ENCODE measurements at places on chromosomes 7 and 10.

- DNase-seq = no peak
Measured at GRCh38 chr10:116056445-116057293, 216.3 kb downstream of the GFRA1 start.

DNA sequence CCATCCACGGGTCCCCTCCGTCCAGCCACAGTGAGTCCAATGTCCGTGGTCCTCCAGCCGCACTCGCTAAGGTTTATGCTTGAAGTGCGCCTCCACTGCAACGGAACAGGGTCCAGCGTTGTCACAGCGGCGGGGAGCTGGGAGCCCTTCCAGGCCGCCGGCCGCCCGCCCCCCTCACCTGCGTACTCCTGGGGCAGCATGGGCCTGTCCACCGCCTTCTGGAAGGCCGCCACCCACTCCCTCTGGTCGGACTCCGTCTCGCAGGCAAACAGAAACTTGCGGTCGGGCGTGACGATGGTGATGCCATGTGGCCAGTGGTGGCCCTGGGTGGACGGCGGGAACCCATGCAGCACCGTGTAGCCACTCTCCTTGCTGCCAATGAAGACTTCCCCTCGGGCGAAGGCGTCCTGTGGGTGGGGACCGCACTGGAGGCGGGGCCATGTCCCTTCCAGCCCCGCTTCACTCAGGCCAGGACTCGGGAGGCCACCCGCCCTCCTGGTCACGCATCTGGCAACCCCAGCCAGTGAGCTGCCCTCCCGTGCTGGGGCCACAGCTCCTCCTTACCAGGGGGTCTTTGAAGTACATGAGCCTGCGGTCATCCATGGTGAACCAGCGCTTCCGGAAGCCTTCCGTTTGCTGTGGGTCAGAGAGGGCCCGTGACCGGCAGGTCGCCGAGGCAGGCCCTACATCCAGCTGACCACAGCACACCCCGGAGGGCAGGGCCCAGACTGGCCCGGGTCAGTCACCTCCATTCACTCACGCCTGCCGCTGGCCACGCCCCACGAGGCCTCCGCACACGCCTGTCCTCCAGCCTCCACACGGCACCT, 22.7 kb downstream of the GET4 start:
- DNase-seq = no peak

- DNase-seq = no peak
Measured at GRCh38 chr7:55118426-55118825, 99.6 kb downstream of the EGFR start.

- DNase-seq = no peak
Measured at GRCh38 chr7:51680594-51681399, 364.2 kb upstream of the COBL start.

- no peak for DNase-seq
Measured at GRCh38 chr7:16951483-16952080, 69.8 kb upstream of the AGR3 start.

DNA sequence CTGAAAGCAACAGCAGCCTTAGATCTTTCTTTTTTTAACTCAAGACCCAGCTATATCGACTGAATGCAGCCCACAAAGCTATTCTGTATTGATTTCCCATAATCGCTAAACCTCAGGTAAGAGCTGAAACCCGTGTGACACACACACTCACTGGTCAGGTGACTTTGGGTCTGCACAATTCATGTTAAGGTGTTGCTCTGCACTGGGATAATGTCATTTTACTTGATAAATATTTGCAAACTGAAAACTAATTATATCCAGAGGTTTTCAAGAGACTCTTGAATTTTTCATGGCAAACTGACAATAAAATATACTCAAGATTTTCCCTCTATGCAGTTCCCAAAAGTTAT, 33.1 kb downstream of the SCRN1 start:
- DNase-seq = no peak

DNA sequence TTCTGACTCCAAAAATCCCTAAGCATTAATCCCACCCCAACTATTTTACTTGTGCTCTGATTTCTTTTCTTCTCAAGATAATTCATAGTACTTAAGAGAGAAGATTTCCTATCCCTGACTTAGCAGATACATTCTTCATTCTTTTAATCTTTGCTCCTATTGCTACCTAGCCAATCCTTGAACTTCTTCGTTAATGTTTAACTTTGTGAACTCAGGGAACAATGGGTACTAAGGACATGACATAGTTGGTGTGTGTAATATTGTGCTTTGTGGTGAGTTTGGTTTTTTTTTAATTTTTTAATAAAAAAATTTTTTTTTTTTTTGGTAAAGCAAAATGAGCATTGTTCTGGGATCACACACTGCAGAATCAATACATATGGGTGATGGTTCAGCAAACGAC, 166.2 kb downstream of the CHCHD3 start:
- DNase-seq = no peak

DNA sequence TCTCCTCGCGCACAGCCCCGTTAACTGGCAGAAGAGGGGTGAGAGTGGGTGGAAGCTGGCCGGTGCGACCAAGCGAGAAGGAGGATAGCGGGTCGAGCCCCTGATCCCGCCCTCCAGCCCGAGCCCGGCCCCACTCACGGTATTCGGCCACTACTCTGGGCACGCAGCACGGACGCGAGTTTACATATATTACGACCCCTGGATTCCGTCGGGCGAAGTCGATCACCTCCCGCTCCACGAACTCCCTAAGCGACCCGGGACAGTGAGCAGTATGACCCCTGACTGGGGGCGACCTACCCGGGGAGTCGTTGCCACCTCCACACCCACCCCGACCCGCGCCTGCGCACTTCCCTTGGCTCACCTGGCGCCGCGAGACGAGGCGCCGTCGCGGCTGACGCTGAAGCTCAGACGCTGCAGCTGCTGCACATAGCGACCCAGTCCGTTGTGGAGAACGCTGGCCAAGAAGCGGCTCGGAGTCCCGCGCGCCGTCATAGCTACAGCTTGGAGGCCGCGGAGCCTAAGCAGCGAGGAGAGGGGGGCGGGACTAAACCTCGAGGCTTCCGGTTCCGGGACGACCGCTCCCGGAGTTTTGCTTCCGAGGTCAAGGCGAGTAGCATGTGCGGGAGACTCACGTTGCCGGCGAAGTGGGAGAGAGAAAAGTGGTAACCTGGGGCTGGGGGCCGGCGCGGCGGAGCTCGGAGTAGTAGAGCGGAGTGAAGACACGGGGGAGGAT, at the start of the genes MRPL43 and TWNK:
Gene MRPL43 (minus strand): TSS at position 546 of the 733 bp plus-strand sequence. CDS start 54 bp downstream, at position 492.
Gene TWNK (plus strand): TSS at position 592 of the 733 bp plus-strand sequence. CDS start 668 bp downstream, outside the sequence.
- peak; percentile 77 for DNase-seq

GRCh38 chr7:85890244-85890811, 703.5 kb upstream of the SEMA3D start:
- DNase-seq = peak; percentile 45

DNA sequence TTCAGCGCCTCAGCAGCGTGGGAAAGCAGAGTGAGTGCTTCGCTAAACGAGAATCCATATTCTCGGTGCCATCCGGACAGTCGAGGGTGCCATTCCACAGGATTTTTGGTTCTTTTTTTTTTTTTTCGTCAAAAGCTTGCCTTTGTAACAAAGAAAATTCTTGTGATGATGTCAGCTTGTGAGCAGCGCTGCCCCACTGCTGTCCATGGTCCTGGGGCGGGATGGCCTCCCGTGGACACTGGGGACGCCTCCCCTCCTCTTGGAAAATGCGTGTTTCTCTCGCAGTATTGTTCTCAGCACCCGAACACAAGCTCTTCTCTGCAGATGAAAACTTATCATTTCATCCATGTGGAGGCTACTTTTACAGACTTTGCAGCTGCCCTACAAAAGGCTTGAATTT, 477.4 kb downstream of the TCERG1L start:
- DNase-seq = no peak

DNA sequence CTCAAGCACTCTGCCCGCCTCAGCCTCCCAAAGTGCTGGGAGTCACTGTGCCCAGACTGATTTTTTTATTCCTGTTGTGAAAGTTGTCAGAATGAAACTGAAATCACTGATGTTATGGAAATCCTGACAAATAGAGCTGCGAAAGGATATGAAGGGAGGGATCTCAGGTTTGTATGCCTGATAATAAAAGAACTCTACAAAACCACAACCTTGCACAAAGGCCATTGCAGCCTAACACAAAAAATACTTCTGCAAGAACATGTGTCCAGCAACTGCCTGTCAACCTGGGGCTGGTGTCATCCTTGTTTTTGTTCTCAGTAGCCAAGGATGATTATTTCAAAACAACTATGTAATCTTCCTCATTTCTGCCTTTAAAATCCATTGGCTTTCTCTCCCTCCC, 126.1 kb downstream of the NEBL start:
- DNase-seq = no peak

GRCh38 chr7:41038211-41038610, 664.7 kb downstream of the INHBA start:
- no peak for DNase-seq

DNA sequence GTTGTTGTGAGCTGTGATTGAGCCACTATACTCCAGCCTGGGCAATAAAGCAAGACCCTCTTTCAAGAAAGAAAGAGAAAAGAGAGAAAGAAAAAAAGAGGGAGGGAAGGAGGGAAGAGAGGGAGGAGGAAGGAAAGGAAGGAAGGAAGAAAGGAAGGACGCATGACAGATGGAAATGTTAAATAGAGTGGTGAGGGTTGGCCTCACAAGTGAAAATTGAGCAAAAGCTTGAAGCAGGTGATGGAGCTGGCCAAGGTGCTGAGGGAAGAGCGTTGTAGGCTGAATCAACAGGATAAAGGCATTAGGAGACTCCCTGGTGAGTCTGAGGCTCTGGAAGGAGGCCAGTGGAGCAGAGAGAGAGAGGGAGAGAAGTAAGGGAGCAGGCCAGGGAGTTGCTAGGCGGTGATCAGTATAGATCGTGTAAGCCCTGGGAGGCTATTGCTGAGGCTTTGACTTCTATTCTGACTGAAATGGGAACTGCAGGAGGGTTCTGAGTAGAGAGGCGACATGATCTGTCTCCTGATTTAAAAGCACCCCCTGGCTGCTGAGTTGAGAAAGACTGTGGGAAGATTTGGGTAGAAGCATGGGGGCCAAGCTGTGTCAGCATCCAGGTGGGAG, 26.5 kb upstream of the TMEM248 start:
- DNase-seq = peak; percentile 19

DNA sequence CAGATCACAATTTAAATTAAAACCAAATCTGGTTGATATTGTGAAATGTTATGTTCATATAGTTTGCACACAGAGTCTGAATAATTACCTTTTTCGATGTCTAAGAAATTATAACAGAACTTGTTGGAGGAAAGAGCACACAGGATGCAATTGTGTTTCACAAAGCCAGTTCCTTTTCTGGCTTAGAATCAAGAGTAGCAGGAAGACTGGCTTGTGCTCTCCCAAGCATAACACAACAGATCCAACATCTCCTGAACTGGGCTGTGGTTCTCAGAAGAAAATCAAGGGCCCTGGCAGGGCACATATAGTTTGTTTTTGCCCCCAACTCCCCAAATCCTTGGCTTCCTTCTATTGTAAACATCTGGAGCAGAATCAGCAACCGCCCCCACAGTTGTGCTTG, 62.7 kb downstream of the LRRC4 start:
- no peak for DNase-seq

- no peak for DNase-seq
Measured at GRCh38 chr7:16916105-16916639, 34.4 kb upstream of the AGR3 start.

DNA sequence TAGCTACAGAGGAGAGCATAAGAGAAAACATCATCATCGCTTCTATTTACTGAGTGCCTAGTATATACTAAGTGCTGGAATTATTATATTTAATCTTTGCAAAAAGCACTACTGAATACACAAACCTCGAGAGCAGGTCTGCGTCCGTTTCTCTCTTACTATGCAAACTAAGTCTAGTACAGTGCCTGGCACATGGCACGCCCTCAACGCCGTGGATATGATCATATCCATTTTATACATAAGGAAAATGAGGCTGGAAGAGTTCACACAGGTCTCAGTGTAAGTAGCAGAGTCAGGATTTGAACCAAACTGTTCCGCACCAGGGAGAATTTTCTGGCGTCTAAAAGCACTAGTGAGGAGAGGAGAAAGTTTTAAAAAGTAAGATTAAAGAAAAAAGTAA, 17.6 kb downstream of the MXI1 start:
- no peak for DNase-seq

GRCh38 chr10:79178614-79179163, 109.9 kb downstream of the ZMIZ1 start:
- DNase-seq = peak; percentile 87

DNA sequence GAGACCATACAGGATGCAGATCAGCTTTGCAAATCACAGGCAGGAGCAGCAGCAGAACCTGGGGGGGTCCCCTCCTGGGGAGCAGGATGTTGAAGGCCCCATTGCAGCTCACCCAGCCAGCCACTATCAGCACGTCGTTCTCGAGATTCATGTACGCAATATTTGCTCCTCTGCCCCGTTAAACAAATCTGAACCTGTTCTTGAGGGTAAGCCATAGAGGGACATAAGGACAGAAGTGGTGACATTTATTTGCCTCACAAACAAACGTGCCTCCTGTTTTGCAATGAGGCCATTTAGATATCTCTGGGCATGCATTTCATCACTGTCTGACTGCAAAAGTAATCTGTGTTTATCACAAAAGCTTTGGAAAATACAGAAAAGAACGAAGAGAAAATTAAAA, 87.3 kb upstream of the BAIAP2L1 start:
- DNase-seq = no peak

DNA sequence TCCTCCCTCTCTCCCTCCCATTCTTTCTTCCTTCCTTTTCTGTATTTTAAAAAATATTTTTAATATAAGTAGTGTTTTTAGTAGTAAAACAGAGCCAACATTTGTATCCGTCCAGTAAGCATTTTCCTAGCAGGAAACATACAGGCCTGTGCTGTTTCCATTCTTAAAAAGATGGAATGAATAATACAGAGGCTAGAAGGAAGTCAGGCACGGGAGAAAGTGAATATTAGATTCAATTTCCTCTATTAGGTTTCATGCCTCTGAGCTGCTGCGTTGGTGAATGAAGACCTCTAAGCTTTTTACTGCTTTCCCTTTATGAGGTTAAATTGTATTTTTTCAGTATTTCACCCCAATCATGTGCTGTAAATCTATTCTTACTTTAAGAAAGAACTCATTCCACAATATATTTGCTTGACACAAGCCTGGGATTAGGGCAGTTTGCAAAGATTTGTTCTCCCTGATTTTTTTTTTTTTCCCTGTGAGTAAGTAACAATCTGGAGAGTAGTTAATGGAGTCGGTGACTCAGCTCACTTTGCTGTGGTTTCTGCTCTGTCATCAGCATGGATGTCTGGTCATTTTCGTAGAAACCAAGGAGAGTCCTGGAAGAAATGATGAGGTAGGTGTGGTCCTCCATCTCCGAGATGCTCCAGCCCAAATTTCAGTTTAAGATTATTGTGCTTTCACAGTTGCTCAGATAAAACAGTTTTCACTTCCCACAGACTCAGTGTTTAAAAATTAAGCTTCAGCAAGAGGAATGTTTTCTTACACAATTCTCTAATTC, 76.1 kb upstream of the PITRM1 start:
- DNase-seq = no peak

Measured in NCI-H1417 (cell line).